NCI-H1436 treated with DMSO at 0.1 percent for 48 hours (cell line): ENCODE measurements at places on chromosomes 4 and X.

- DNase-seq = no peak
These were observed 162.6 kb downstream of the INPP4B start for GRCh38 chr4:142683503-142683902.

- DNase-seq = no peak
These were observed 136.8 kb downstream of the TECRL start for GRCh38 chr4:64272432-64272831.

DNA sequence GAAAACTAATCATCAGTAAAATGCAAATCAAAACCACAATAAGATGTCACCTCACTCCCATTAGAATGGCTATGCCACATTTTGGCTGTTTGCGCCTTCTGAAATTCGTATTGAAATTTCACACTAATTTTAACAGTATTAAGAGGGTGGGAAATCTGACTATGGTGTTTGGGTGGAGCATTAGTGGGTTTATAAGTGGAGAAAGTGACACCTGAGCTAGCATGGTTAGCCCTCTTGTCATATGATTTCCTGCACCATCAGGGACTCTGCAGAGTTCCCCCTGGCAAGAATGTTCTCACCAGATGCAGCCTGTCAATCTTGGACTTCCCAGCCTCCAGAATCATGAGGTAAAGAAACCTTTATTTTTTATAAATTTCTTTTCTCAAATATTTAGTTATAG is 31.6 kb upstream of the BRWD3 start:
- no peak for DNase-seq

DNA sequence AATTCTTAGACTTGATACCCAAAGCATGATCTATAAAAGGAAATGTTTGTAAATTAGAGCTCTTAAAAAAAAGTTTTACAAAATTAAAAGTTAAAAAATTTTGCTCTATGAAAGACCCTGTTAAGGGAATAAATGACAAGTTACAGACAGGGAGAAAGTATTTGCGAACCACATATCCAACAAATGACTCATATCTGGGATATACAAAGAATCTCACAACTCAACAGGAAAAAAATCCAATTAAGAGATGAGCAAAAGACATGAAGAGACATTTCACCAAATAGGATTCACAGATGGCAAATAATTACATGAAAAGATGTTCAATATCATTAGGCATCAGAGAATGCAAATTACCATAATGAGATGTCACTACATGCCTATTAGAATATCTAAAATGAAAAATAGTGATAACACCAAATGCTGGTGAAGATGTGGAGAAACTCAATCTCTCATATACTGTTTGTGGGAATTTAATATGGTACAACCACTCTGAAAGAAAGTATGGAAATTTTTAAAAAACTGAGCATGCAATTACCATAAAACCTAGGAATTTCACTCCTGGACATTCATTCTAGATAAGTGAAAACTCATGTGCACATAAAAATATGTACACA is 100.8 kb upstream of the EOLA2 start:
- DNase-seq = no peak

GRCh38 chr4:37641886-37642849 is 44.0 kb downstream of the RELL1 start:
- no peak for DNase-seq

DNA sequence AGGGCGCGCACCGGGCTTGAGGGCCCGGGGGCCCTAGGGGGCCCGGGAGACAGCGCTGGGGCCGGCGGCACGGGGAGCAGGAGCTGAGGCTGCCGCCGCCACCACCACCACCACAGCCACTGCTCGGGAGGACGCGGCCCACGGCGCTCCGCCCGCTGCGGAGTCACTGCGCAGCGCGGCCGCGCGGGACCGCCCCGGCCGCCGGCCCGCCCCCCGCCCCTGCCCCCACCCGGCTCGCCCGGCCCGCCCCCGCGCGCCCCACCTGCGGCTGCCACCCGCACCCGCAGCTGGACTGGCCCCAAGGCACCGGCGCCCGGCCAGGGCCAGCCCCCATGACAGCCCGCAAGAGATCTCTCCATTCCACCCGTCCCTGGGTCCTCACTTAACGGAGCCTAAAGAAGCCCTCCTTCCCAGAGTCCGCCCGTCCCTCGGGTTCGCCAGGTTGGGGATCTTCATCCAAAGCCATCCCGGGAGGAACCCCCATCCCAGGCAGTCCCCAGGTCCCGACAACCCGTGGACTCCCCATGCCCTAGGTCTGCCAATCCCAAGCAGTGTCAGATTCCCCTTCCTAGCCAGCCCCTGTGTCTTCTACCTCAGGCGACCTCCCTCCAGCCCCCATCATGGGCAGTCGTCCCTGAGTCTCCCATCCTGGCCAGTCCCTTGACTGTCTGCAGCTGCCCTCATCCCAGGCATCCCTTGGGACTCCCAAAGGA is 40.0 kb upstream of the IQSEC2 start:
- no peak for DNase-seq

DNA sequence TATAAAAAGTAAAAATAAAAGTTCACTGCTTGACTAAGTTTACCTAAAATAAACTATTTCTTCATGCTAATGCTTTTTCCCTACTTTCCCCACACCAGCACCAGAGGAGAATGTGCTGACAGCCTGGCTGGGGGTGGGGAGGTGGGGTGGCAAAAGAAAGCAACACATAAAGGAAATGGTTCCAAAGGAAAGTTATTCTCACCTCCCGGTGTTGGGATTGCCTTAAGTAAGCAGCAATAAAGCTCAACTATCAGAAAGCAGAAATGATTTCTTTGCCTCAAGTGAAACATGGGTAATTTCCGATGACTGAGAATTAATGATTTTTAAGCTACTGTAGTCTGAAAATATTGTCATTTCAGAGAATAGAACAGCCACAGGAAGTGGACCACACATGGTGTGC is 84.5 kb upstream of the DKK2 start:
- DNase-seq = no peak

DNA sequence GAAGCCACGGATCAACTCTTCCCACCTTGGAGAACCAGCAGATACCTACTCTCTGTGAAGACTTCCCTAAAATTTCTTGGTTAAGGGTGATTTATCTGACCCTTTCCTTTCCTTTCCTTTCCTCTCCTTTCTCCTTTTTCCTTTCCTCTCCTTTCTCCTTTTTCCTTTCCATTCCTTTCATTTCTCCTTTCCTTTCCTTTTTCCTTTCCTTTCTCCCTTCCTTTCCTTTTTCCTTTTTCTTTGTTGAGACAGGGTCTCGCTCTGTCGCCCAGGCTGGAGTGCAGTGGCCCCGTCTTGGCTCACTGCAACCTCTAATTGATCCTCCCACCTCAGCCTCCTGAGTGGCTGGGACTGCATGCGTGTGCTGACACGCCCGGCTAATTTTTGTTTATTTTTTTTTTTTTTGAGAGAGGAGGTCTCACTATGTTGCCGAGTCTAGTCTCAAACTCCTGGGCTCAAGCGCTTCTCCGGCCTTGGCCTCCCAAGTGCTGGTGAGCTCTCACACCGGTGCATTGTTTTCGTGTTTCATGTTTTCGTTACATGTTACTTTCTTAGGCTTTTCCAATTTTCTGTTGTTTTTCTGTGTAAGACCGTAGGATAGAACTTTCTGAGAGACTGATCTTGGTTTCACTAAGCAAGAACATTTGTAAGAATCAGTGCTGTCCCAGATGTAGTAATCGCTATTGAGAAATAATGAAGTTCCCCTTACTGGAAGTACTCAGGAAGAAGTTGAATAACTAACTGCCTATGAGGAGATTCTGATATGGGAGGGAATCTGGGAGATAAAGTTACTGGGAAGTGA is 2.0 kb downstream of the TMEM165 start:
- no peak for DNase-seq

DNA sequence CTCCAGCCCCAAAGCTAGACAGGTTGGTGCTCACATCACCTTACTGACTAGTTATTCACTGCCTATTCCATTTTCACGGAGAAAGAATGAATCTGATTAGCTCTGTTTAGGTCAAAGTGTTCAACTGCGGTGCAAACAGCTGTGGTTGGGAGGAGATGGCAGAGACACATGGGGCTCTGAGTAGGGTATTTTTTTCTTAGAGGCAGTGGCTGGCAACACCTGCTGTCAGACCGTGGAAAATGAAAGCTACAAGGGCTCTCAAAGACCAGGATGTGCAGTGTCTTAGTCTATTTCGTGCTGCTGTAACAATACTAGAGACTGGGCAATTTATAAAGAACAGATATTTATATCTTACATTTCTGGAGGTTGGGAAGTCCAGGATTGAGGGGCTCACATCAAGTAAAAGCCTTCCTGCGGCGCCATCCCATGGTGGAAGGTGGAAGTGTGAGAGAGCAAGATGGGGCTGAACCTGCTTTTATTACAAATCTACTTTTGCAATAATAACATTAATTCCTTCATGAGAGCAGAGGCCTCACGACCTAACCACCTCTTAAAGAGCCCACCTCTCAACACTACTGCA is 10.6 kb downstream of the NYX start:
- DNase-seq = no peak

- no peak for DNase-seq
These were observed 732.7 kb upstream of the POU3F4 start for GRCh38 chrX:82775426-82775825.

GRCh38 chr4:155403886-155404285 is 27.1 kb upstream of the MAP9 start:
- no peak for DNase-seq

GRCh38 chrX:155896512-155896911 is 15.4 kb downstream of the VAMP7 start:
- no peak for DNase-seq

- no peak for DNase-seq
These were observed 134.4 kb downstream of the MAD2L1 start for GRCh38 chr4:119932277-119932676.

GRCh38 chrX:104864296-104864695 is 298.3 kb downstream of the IL1RAPL2 start:
- no peak for DNase-seq
